Fibroblast of lung (primary cell): ENCODE measurements at places on chromosomes 2 and 18. TPM values are rescaled to one million over a fixed set of nuclear protein-coding genes. Genes with fewer than 3 reads are reported as not detected.

SCN7A gene
- total RNA-seq: 7.8 and 23.6 TPM in 2 replicates

GREB1 gene
- 0.51 and 2.0 TPM in 2 replicates for total RNA-seq

RUFY4 gene
- not detected in 2 replicates for total RNA-seq

WDR75 gene
- total RNA-seq: 46.0 and 54.0 TPM in 2 replicates

C2orf81 gene
- total RNA-seq: 0.77 and 1.5 TPM in 2 replicates

B4GALT6 gene
- 1.3 and 1.5 TPM in 2 replicates for total RNA-seq

IRS1 gene
- total RNA-seq: 18.7 and 29.1 TPM in 2 replicates

ORC4 gene
- 21.1 and 24.3 TPM in 2 replicates for total RNA-seq

NYAP2 gene
- under 0.01 TPM in 1 of 2 replicates, not detected in the other for total RNA-seq

SPEG gene
- 13.1 and 20.1 TPM in 2 replicates for total RNA-seq

ALPP gene
- total RNA-seq: not detected in 2 replicates

TCF23 gene
- total RNA-seq: under 0.01 TPM in 1 of 2 replicates, not detected in the other

KCNS3 gene
- 1.3 and 6.3 TPM in 2 replicates for total RNA-seq

VWC2L gene
- not detected in 2 replicates for total RNA-seq

CD302 gene
- 9.4 and 15.9 TPM in 2 replicates for total RNA-seq
